Natural killer cell (primary cell): ENCODE measurements at places on chromosomes 16 and 17. TPM values are rescaled to one million over a fixed set of nuclear protein-coding genes. Genes with fewer than 3 reads are reported as not detected.

TP53TG3F gene
- total RNA-seq, result not detected

DNA sequence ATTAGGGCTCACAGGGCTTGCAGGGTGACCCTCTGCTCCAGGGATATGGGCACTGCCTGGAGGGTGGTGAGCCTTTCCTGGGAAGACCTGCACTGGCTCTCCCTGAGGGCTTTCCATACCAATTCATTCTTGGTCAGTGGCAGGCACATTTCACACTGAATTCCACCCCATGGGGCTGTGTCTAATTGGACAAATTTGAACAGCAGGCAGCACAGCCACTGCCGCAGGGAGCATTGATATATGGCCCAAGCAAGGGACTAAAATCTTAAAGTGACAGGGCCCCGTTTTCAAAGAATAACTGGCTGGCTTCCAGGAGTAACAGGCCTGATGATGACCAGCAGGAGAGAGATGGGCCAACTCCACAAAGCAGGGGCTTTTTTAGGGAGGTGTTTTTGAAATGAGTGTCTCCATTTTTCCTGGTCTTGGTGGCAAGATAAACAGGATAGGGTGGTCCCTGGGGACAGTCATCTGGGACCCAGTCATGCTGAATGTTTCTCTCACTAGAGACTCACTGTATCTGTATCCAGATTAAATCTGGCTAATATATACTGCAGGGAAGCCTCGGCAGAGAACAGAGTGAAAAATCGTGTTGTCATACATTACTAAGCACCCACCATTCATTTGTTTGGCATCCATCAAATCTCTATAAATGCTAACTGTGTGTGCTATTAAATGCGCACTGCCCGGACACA is 74.1 kb upstream of the TBX2 start:
- no peak for DNase-seq

CHD9NB gene
- total RNA-seq, result not detected

GRCh38 chr17:34547453-34548063 is 31.8 kb upstream of the TMEM132E start:
- no peak for DNase-seq

DNA sequence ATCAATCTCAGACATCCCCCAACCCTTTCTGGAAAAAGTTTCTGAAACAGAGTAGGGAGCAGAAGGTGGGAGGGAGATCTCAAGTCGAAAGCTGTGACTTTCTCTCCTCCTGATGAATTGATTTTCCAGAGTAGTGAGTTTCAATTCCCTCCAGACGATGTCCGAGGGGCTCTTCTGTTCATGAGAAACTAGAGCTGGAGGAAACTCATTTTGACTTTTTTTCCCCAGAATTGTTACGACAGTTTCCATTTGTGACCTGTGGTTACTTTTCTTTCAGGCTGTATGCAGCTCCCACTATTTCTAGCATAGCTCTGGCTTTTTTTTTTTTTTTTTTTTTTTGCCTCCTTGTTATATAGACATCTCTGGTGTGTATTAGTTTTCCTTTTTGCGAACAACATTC is 422.1 kb upstream of the SALL1 start:
- no peak for DNase-seq
